Uterus (tissue), 4 donors: ENCODE measurements at places on chromosomes 12 and 14. TPM values are rescaled to one million over a fixed set of nuclear protein-coding genes. Genes with fewer than 3 reads are reported as not detected.

GRCh38 chr12:128259556-128260070 lies 7.4 kb upstream of the TMEM132C start:
- no peaks in the 10 kb centered on the region for H3K27me3 ChIP-seq
- H3K4me1 ChIP-seq: no peaks in the 10 kb centered on the region
- no peak overlapping the region for H3K27ac ChIP-seq
- H3K4me3 ChIP-seq: no peak overlapping the region
- no peaks in the 10 kb centered on the region for H3K36me3 ChIP-seq
- peak; percentile 32 for DNase-seq

DNA sequence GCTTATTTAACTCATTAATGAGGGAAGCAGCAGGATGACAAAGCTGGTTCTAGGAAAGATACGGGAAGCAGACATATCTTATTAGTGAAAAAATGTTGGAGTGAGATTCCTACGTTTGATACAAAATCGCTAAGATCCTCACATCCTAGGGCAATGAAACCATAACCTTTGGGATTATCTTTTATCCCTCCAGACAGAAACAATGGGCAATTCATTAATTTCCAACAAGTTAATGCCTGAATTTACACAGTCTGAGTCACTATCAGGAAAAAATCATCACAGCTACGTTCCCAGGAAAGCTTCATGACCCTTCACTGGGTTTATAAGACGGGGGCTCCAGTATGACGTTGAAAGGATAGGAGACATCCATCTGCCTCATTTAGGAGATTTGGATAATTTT lies 45.0 kb downstream of the SLC24A4 start:
- H3K4me3 ChIP-seq: no peak overlapping the region
- no peaks in the 10 kb centered on the region for H3K36me3 ChIP-seq
- DNase-seq: no peak
- no peaks in the 10 kb centered on the region for H3K4me1 ChIP-seq
- H3K27ac ChIP-seq: no peak overlapping the region
- no peaks in the 10 kb centered on the region for H3K27me3 ChIP-seq

DNA sequence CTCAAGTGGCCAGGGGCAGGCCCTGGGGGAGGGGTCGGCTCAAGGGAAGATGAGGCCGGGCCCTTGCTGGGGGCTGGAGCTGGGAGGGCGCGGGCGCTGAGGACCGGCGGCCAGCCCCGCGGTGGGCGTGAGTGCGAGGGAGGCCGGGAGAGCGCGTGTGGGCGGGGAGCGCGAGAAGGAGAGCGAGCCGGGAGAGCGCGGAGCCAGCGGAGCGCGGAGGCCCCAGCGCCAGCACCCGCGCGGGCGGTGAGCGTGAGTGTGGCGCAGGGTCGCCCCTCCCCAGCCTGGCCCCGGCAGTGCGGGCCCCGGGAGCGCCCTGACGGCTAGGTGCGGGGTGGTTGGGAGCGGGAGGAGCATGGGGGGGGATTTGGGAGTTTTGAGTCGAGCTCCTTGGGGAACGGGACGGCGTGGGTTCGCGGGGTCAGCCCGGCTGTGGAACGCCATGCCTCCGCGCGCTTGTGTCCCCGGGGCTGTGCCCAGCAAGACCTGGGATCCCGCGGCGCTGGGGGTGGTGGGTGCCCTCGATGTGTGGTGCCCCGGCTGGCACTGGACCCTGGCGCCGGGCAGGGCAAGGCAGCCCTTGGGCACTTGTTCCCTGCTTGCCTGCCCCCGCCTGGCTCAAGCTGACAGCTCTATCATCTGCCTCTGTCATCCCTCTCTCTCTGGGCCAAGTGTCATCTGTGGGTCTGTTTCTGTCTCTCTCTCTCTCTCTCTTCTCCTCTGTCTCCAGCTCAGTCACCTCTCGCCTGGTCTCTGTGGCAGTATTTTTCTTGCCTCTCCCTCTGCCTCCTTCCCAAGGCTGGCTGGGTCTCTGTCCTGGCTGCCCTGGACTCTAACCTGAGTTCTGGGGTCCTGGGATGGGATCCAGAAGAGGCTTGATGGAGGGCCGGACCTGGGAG lies at the start of gene LBHD2:
Gene LBHD2, plus strand, starts transcription at position 190 of the 899 bp plus-strand sequence. CDS start 1,803 bp downstream, outside the sequence.
- no peak within 1 kb of the TSS for H3K4me3 ChIP-seq
- no peak within 1 kb of the TSS for H3K27ac ChIP-seq
- DNase-seq: no peak

DNA sequence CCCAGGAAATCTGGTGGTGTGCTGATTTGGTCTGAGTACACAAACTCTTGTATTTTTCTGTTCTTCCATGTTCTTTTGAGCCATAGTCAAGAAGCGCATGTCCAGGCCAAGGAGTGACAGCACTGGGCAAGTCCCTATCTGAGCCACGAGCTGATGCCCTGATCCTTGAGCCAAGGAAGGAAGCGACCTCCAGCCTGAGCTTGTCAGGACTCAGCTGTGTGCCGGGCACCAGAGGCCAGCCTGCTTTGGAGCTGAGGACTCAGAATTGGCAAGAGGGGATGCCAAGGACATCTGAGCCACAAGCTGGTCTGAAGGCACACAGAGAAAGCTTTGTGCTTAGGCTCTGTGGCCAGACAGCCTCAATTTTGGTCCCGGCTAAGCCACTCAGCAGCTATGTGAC lies 52.6 kb downstream of the GALNT16 start:
- H3K27me3 ChIP-seq: no peaks in the 10 kb centered on the region
- no peaks in the 10 kb centered on the region for H3K36me3 ChIP-seq
- peaks cover 4% of the 10 kb centered on the region for H3K4me1 ChIP-seq
- no peak for DNase-seq

Gene IFNG-AS1
- total RNA-seq: not detected

GRCh38 chr12:54009171-54010052 lies 627 bp downstream of the HOXC8 start:
- no peak overlapping the region for H3K4me3 ChIP-seq
- peak overlapping the region; percentile 39 for H3K27ac ChIP-seq
- H3K36me3 ChIP-seq: no peaks in the 10 kb centered on the region
- DNase-seq: no peak
- peaks cover 31% of the 10 kb centered on the region for H3K27me3 ChIP-seq

Gene WSCD2
- total RNA-seq: 3.3 TPM

DNA sequence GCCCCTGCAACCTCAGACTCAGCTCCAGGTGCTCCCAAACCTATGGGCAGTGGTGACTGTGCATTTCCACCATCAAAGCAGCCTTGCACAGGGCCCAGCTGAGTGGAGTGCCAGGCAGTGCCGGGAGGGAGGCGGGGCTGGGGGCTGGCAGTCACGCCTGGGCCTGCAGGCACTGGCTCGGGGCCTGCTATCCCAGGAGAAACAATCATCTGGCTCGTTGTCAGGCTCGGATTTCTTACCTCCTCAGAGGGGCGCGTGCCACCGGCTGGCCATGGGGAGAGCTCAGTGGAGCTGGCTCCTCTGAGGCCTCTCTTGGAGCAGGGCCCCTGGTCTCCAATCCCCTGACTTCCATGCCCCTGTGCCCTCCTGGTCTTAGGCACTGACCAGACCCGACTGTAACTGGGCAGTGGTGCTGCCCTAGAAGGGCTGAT lies 20.2 kb upstream of the PPP1R13B start:
- no peak overlapping the region for H3K27ac ChIP-seq
- no peak for DNase-seq
- no peaks in the 10 kb centered on the region for H3K36me3 ChIP-seq
- H3K4me1 ChIP-seq: peaks cover 7% of the 10 kb centered on the region

- H3K4me1 ChIP-seq: no peaks in the 10 kb centered on the region
- no peaks in the 10 kb centered on the region for H3K36me3 ChIP-seq
- no peaks in the 10 kb centered on the region for H3K27me3 ChIP-seq
- DNase-seq: no peak
- no peak overlapping the region for H3K27ac ChIP-seq
- H3K4me3 ChIP-seq: no peak overlapping the region
Observed at GRCh38 chr12:99267038-99267437, 380.5 kb upstream of the GARIN6 start.

DNA sequence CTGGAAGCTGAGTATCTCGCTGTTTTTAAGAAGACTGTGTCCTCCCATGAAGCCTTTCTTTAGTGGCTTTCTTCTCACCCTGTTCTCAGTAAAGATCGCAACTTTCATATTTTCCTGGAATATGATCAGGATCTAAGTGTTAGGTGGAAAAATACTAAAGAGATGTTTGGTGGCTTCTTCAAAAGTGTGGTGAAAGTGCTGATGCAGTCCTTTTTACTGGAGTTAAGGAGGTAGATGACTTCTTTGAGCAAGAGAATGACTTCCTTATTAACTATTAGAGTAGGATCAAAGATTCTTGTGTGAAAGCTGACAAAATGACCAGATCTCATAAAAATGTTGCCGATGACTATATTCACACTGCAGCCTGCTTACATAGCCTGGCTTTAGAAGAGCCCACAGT lies 141.6 kb downstream of the SLC5A8 start:
- H3K27ac ChIP-seq: no peak overlapping the region
- H3K27me3 ChIP-seq: no peaks in the 10 kb centered on the region
- no peaks in the 10 kb centered on the region for H3K4me1 ChIP-seq
- H3K4me3 ChIP-seq: no peak overlapping the region
- no peak for DNase-seq

DNA sequence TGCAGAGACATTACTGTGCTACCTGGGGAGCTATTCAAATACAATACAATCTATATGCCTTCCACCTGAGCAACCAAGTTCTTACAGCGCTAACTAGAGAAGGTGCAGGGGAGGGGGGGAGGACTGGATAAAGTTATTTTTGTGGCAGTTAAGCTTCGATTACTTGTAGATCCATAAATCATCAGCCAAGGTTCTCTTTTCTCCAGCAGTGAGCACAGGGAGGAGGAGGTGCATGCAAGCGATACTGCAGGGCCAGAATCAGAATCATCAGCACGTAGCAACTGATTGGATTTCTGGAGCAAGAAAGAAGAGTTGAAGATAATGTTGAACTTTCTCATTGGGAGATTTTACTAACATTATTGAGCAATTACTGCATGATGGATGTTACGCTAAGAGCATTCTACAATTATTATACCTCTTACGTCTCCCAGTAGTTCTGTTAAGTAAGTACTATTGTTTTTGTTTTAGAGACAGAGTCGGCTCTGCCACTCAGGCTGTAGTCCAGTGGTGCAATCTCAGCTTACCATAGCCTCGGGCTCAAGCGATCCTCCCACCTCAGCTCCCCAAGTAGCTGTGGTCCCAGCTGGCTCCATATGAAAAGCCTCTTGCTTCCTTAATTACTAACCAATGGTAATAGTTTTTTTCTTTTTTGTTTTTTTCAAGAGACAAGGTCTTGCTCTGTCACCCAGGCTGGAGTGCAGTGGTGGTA lies 74.6 kb upstream of the EEA1 start:
- H3K27ac ChIP-seq: no peak overlapping the region
- H3K27me3 ChIP-seq: no peaks in the 10 kb centered on the region

DNA sequence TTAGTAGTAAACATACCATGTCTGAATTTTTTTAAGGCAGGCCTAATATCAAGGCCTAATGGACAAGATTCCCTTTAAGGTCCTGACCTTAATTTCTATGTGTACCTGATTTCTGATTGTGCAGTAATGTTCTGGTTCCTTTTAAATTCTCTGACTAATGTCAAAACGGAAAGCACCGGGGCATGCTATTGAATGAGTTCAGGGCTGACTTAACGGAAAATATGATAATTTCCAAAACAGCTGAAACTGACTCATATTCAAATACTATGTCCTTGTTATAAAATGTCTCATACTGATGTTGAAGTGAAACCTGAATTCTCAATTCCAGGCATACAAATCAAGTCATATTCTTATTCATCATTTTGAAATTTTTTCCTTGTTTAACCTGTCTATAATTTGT lies 6.7 kb downstream of the TAS2R43 start:
- no peaks in the 10 kb centered on the region for H3K4me1 ChIP-seq
- DNase-seq: no peak
- H3K4me3 ChIP-seq: no peak overlapping the region
- no peaks in the 10 kb centered on the region for H3K27me3 ChIP-seq
- H3K27ac ChIP-seq: no peak overlapping the region

- H3K27ac ChIP-seq: no peak overlapping the region
- no peaks in the 10 kb centered on the region for H3K27me3 ChIP-seq
- no peaks in the 10 kb centered on the region for H3K36me3 ChIP-seq
- H3K4me1 ChIP-seq: no peaks in the 10 kb centered on the region
- no peak overlapping the region for H3K4me3 ChIP-seq
- DNase-seq: no peak
Observed at GRCh38 chr14:36996133-36996856, 176.1 kb downstream of the SLC25A21 start.

Gene PDE3A
- 22.5 TPM for total RNA-seq

DNA sequence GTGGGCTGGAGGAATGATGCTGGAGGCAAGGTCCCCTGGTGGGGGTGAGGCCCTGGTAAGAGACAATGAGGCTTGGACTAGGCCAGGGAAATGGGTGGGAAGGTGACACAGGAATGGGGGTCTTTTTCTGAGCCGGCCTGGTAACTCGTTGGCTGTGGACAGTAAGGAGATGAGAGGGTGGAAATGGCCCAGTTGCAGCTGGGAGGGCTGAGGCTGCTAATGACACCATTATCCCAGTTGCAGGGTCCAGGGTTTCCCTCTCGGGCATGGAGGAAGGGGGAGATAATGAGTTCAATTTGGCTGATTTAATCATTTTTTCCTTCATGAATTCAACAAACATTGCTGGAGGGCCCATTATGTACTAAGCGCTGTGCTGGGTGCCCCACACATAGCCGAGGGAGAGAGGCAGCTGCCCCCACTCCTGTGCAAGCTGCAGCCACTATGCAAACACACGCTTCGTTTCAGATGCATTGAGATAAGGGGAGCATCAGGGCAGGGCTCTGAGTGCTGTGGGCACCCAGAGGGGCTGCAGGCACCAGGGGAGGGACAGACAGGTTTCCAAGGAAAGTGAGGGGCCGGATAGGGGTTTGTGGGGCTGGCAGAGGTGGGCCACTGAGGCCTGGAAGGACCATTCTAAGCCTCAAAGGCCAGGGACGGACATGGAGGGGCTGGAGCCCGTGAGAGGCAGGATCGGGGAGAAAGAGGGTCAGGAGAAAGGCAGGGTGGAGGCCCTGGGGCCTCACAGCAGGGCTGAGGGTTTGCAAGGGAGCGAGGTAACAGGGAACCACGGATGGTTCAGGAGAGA lies 43.2 kb upstream of the MEG3 start:
- no peaks in the 10 kb centered on the region for H3K36me3 ChIP-seq
- no peak overlapping the region for H3K27ac ChIP-seq
- H3K4me3 ChIP-seq: no peak overlapping the region
- DNase-seq: peak; percentile 1
- no peaks in the 10 kb centered on the region for H3K27me3 ChIP-seq

DNA sequence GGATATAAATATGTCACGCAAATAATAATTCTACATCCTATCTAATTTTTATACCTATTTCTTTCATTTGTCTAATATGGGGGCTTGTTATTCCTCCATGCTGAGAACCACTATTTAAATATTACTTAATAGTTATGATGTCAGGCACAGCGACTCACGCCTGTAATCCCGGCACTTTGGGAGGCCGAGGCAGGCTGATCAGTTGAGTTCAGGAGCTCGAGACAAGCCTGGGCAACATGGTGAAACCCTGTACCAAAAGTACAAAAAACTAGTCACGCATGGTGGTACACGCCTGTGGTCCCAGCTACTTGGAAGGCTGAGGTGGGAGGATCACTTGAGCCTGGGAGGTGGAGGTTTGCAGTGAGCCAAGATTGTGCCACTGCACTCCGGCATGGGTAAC lies 45.2 kb downstream of the GXYLT1 start:
- H3K36me3 ChIP-seq: no peaks in the 10 kb centered on the region
- DNase-seq: no peak
- H3K27ac ChIP-seq: no peak overlapping the region
- no peak overlapping the region for H3K4me3 ChIP-seq
- H3K4me1 ChIP-seq: no peaks in the 10 kb centered on the region

Gene PLXNC1
- total RNA-seq: 11.6 TPM

Gene LYZ
- total RNA-seq: 7.4 TPM

Gene GLIPR1L2
- 4.6 TPM for total RNA-seq

GRCh38 chr12:18805516-18806248 lies 67.8 kb downstream of the CAPZA3 start:
- H3K36me3 ChIP-seq: no peaks in the 10 kb centered on the region
- H3K27me3 ChIP-seq: no peaks in the 10 kb centered on the region
- no peak overlapping the region for H3K4me3 ChIP-seq
- H3K4me1 ChIP-seq: no peaks in the 10 kb centered on the region
